Smooth muscle cell of the brain vasculature (primary cell): ENCODE measurements at places on chromosomes 6 and 20.

GRCh38 chr6:89430201-89430962, 2.6 kb upstream of the ANKRD6 start:
- DNase-seq: no peak

- DNase-seq: no peak
These were observed 18.6 kb downstream of the DSE start for GRCh38 chr6:116389357-116389756.

GRCh38 chr6:23137611-23138010, 568.2 kb downstream of the HDGFL1 start:
- DNase-seq: peak; percentile 43

GRCh38 chr6:3635482-3635881, 116.0 kb downstream of the PXDC1 start:
- DNase-seq: no peak

DNA sequence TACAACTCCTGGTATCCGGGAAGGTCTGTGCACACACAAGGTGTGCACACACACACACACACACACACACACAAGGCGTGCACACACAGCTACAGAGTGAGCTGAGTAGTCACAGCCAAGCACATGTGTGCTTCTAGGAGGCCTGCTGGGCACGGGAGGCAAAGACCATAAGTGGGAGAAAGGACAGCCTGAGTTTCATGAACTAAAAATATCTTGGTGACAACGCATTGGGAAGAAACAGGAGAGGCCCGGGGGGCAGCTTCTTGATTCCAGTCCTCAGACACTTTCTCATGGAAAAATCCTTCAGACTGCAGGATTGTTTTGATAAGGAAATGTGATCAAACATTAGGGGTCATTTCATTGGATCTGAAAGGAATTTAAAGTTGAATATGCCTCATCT, 2.6 kb downstream of the TRAF3IP2 start:
- DNase-seq: peak; percentile 67

DNA sequence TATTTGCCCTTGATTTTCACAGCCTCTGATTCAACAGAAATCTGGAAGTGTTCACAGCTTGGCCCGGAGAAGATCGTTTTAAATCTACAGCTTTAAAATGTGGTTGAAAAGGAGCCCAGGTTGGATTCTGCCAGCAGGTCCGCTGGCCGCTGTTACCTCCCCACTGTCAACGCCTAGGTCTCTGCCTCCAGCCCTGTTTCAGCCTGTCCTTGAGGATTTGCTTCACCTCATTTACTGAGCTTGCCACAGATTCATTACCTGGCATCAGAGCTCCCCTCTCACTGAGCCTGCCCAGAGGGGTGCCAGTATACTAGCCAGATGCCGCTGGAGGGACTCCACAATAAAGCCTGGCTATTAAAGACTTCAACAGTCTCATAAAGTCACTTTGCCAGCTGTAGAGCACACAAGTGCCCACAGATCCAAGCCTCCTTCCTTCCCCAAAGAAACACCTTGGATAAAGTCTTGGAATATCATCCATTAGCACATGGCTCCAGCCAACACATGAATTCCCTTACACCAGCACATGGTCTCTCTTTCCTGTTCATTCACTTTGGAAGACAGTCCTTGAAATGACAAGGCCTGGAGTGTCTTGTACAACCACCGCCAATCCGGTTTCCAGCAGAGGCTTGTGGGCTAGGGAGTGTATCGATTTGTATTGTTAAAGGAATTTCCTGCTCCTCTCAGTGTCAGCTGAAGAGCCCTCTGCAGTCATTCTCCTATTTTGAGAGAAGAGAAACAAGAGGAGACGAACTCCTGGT, 9.5 kb upstream of the NR2E1 start:
- DNase-seq: no peak

GRCh38 chr6:32991972-32992371, 17.4 kb downstream of the HLA-DOA start:
- no peak for DNase-seq

GRCh38 chr6:90610751-90611542, 24.1 kb upstream of the MAP3K7 start:
- no peak for DNase-seq

GRCh38 chr20:58458342-58459057, 56.7 kb downstream of the APCDD1L start:
- no peak for DNase-seq

GRCh38 chr6:7992002-7992815, 72.0 kb downstream of the BLOC1S5 start:
- DNase-seq: peak; percentile 53

DNA sequence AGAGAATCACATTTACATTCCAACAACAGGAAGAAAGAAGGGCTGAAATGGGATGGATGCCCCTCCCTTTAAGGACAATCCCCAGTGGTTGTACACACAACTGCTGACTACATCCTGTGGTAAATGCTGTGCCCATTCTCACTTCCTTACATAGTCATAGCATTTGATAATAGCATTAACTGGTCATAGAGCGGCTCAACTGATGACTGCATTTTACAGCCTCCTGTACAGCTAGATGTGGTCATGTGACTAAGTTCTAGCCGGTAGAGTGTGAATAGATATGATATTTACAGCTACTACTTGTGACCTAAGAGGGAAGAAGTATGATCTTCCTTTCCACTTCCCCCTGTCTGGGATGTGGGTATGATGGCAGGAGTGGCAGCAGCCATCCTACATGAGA, 24.7 kb downstream of the KCNK17 start:
- DNase-seq: no peak

- DNase-seq: no peak
These were observed 284.0 kb upstream of the DEFB112 start for GRCh38 chr6:50333696-50334095.

- peak; percentile 15 for DNase-seq
These were observed 238.1 kb upstream of the IRAK1BP1 start for GRCh38 chr6:78629154-78629721.

DNA sequence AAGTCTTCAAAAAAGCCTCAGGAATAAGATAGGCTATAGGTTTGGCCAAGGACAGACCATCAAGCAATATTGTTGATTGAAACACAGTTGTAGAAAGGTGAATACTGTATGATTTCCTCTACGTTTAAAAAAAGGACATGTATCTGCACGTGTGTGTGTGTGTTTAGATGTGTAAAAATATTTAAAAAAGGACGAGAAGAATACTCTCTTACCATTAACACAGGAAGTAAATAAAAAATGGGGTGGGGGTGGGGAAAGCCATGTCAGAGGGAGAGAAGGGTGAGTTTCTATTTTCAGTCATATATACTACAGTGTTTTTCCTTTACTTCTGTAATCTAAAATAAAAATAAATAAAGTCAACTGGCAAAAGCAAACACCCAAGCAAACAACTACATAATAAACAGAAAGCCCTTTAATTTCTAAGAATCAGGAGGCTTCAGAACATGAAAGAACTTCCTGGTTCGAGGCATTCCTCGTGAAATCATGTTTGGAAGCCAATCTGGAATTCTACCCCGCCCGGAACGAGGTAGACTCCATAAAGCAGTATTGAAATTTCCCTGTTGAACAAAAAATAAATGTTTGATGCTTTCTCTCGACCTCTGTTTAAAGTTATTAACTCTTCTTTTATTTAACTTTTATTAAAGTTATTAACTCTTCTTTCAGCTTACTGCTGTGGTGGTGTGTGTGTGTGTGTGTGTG, 158.1 kb upstream of the ZNF217 start:
- DNase-seq: no peak

DNA sequence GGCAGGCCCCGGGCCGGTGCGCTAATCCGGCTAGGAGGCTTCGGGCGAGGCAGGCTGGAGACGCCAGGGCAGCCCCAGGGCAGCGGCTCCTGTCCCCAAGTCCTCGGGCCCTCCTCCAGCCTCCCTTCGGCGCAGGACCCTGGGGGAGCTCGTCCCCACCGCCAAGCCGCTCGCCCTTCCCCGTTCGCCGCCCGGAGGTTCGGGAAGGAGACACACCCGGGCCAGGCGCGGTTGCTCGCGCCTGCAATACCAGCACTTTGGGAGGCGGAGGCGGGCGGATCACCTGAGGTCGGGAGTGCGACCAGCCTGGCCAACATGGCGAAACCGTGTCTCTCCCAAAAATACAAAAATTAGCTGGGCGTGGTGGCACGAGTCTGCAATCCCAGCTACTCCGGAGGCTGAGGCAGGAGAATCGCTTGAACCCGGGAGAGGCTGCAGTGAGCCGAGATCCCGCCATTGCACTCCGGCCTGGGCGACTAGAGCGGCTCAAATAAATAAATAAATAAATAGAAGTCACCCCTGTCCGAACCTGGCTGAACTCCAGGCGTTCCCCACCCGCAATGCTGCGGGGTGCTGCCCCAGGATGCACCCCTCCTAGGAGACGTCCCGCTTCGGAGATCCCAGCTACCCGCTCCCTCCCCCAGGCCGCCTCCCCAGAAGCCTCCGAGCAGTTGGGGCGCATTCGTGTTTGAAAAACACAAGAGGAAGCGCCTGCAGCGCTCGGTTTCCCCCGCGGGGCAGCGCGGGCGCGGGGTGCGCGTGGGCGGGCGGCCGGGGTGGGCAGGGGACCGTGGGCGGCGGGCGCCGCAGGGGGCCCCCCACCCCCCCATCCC, 27.5 kb downstream of the SERPINB9 start:
- no peak for DNase-seq

DNA sequence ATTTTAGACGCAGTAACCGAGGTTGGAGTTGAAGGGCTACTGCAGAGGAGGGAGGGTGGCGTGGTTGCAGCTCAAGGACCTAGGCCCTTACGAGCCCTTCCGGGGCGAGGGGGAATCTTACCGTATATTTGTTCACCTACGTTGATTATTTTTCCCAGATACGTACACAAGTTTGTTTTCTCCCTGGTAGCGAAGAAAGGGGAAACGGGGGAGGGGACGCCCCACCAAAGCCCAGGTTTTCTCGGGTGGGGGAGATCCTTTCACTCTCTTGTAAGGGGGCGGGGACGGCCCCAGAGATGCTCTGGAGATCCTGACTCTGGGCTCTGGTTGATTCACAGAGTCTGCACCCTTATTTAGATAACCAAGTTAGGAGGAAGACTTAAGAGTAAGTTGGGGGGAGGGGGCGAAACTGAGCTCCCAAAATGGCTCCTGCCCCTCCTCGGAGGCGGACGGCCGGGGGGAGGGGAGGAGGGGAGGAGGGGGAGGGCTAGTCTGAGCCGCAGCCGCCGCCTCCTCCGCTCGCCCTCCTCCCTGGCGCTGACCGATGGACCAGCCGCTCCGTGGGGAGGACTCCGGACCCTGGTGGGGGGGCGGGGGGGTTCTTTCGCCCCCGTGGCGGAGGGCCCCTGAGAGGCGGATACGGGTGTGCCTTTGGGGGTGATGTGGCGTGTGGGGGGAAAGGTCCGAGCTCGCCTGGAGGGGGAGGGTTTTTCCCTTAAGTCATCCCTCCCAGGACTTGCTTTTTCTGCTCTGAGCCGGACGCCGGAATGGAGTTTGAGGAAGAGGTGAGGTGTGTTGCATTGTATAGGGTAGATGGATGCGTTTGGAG, 2.2 kb downstream of the BRD2 start:
- DNase-seq: peak; percentile 79

- DNase-seq: peak; percentile 26
These were observed 47.6 kb downstream of the CPXM1 start for GRCh38 chr20:2752567-2753460.

DNA sequence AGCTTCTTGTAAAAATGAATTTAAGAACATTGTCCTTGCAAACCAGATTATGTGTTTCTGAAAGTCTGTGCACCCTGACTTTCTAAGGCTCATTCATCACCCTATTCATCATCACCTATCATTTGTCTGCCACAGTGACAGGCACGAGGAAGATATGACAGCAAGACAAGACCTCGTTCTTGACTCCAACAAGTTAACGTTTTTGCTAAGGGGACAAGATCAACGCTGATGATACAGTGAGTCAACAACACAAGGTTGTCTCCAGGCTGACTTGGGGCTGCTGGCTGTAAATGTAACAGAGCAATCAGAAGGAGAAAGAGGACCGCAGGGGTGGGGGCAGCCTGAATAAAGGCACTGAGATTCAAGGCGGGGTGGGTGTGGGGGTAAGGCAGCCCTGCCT, 94.2 kb downstream of the FOXC1 start:
- no peak for DNase-seq

- no peak for DNase-seq
These were observed 183.4 kb upstream of the AKAP12 start for GRCh38 chr6:151056230-151056907.

DNA sequence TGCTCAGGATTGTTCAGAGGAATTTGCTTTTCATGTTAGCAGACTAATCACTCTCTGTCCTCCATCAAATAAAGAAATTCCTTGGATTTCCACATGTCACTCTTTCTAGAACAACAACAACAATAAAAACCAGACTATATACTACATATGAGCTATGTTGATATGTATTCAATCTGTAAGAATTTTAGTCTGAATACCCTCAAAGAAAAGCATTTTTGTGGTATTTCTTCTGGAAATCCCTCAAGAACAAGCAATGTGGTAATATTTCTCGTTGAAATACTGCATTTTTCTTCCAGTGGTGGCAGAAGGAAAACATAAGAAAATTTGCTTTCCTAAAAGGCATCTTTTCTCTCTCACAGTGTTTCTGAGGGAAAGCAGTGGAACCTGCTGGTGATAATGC, 312.6 kb upstream of the RSPO3 start:
- no peak for DNase-seq

- DNase-seq: no peak
These were observed 37.0 kb upstream of the MCUR1 start for GRCh38 chr6:13851330-13851729.

GRCh38 chr6:67687396-67687795, 947.7 kb upstream of the ADGRB3 start:
- DNase-seq: no peak

DNA sequence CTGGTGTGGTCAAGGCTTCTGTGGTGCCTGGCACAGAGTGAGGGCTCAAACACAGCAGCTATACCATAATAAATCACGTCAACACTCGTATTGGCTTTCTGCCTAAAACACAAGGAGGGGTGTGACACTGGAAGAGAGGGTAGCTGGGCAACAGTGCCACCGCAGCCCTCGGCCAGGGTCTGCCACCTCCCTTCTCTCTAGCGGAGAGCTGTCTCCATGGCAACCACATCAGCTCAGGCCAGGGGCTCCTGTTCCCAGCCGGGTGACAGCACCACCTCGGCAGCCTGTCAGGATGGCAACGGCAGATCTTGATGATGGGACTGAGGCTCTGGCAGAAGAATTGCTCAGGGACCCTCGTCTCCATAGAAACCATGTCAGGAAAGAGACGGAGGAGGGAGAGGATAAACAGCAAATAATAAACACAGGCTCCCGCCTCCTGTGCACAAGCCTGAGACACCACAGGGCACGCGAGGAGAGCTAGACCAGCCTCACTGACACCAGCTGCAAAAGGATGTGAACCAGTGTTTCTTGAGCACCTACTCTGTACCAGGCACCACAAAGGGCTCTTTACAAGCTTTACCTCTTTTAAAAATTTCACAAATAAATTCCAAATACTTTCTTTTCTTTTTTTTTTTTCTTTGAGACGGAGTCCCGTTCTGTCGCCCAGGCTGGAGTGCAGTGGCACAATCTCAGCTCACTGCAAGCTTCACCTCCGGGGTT, 50.4 kb upstream of the TLDC2 start:
- DNase-seq: no peak

- DNase-seq: no peak
These were observed 10.9 kb upstream of the MBOAT1 start for GRCh38 chr6:20223141-20223540.

GRCh38 chr6:151675746-151676459, 131.6 kb upstream of the ESR1 start:
- no peak for DNase-seq

GRCh38 chr20:5211803-5212714, 85.3 kb downstream of the CDS2 start:
- DNase-seq: no peak
